ENCODE measurements at places on chromosomes 1 and 21. TPM values are rescaled to one million over a fixed set of nuclear protein-coding genes. Genes with fewer than 3 reads are reported as not detected.

Gene CTSK
- 24.2 TPM for total RNA-seq

Gene FAM151A
- not detected for total RNA-seq

Gene PDZK1
- total RNA-seq, result 0.38 TPM

Gene RXRG
- not detected for total RNA-seq

Gene CFAP74
- total RNA-seq, result not detected

Gene VCAM1
- total RNA-seq, result 5.4 TPM

Gene CNR2
- total RNA-seq, result not detected

Gene DNASE2B
- total RNA-seq, result not detected

Gene VASH2
- total RNA-seq, result not detected

Gene LIN28A
- not detected for total RNA-seq

Gene FCGR3A
- not detected for total RNA-seq

Gene GPR89A
- total RNA-seq, result 24.2 TPM

Gene OR2AK2
- total RNA-seq, result not detected

Gene SPRR2G
- not detected for total RNA-seq

Gene SPATA1
- 0.96 TPM for total RNA-seq

Gene FCRLB
- total RNA-seq, result 3.1 TPM

Gene NTRK1
- 1.1 TPM for total RNA-seq

Gene TNFRSF18
- not detected for total RNA-seq

Gene C1orf141
- total RNA-seq, result not detected

Gene PLA2G2A
- not detected for total RNA-seq

Gene OXCT2
- 1.7 TPM for total RNA-seq

Gene PCSK9
- total RNA-seq, result 0.19 TPM

Gene SELL
- total RNA-seq, result 1.1 TPM

Gene KRTAP20-2
- not detected for total RNA-seq

Gene OR2T6
- not detected for total RNA-seq

Gene G0S2
- 34.1 TPM for total RNA-seq

Gene SLC6A17
- 0.28 TPM for total RNA-seq

Gene SELENBP1
- 19.7 TPM for total RNA-seq

Gene SLC37A1
- 2.8 TPM for total RNA-seq

Gene ZP4
- not detected for total RNA-seq

Gene SHE
- 0.19 TPM for total RNA-seq

Gene OR6K6
- total RNA-seq, result not detected

All from regular cardiac myocyte (primary cell).